T-helper 22 cell (primary cell): ENCODE measurements at places on chromosomes 1 and 21.

DNA sequence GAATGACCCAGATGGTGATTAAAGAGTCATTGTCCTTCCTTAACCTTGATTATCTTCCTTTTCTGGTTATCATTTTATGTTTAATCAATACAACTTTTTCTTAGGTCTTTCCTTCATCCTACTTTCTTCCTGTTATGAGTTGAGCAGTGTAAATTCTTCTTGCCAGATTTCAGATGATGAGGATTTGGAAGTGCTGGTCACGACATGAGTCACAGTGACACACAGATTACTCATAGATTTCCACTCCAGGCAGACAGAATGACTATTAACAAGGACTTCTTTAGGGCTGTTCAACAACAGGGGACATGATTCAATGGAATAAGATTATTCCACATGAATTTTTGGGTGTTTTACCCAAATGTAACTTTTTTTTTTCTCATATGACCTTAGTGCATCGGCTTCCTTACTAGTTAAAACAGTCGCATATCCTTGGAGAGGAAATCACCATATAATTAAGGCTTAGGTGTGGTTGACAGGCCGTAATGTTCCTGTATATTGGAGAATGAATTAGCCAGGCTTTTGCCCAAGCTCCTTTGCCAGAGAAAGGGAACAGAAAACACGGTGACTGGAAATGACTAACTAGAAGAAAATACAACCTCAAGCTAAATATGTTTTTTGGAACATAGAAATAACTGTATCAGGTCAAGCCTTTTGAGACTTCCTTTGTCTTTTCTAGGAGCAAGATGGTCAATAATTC, 44.2 kb downstream of the PRRX1 start:
- no peak for DNase-seq

DNA sequence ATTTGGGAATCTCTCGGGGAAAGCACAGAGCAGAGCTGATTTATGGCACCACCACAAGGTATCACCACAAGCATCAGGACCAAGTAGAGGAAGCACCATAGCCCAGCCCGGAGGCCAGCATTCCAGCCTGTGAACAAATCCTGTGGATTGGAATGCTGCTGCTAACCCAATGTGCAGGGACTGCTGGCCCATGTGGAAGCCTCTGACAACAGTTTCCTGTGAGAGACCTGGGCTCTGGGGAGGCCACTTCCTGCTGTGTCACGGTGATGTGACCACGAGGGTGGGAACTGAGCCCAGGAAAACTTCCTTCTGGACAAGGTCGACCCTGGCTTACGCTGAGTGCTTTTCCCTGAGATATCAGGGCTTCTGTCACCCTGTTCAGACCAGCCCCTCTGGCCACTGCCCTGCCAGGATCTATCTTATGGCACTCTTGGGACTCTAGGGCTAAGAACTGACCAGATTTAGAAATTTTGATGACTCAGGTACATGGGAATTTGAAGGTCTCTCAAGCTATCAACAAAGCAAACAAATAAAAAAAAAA, 88.3 kb upstream of the NGF start:
- DNase-seq: no peak

- no peak for DNase-seq
These were observed 60.7 kb upstream of the FMN2 start for GRCh38 chr1:240031009-240031408.

GRCh38 chr1:203598752-203599151, 27.9 kb upstream of the ATP2B4 start:
- DNase-seq: no peak
